Ammon's horn (tissue), 1 donor: ENCODE measurements at places on chromosomes 13 and 19.

DNA sequence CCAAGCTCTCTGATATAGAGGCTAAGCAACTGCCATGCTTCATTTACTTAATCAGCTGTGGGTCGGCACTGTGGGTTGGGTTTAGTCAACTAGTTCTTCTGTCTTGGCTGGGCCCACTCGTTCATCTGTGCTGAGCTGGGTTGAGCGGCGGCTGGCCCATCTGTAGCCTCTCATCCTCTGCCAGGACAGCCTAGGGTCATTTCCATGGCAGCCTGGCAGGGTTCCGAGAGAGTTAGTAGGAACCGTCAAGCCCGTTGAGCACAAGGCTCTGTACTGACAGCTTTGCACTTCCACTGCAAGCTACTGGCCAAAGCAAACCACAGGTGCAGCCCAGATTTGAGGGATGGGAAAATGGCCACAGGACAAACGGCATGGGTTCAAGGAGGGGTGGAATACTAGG, 6.6 kb upstream of the ZNF835 start:
- peak; percentile 75 for DNase-seq

DNA sequence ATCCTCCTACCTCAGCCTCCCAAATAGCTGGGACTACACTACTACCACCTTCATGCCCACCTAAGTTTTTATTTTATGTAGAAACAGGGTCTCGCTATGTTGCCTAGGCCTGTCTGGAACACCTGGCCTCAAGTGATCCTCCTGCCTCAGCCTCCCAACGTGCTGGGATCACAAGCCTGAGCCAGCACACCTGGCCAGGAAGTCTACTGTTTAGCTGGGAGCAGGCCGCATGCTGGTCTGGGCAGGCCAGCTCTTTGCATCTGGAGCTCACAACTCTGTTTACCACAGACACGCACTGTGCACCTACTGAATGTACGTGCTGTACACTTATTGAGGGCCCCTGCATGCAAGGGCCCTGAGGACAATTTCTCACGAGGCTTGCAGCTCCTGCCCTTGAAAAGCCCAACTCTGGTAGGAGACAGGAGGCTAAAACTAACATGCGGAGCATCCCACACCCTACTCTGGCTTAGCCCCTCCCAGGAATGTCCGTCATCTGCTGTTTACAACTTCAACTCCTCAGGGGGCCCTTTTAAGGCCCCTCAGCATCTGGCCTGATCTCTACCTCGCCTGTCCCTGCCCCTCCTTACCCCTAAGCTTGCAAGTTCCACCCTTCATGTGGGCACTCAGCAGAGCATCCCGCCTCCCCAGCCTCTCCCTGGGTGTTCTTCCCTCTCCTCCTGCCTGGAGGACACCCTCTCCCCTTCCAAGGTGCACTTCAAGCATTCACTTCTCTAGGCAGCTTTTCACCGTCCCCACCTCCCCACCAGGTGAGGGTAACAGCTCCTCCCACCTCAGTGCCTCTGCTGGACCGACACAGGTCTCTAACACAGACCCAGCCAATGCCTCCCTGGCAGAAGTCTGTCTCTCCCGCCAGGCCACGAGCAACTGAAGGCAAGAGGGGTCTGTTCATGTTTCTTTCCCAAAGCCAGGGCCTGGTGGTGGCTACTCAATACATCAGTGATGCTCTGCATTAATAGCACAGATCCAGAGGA, 114.2 kb upstream of the UQCRFS1 start:
- DNase-seq, result no peak

- no peak for DNase-seq
Measured at GRCh38 chr13:48775285-48775684, 121.6 kb downstream of the CYSLTR2 start.

GRCh38 chr19:32336259-32337083, 8.9 kb upstream of the ZNF507 start:
- no peak for DNase-seq

- no peak for DNase-seq
Measured at GRCh38 chr13:48252176-48252575, 19.2 kb downstream of the ITM2B start.

GRCh38 chr13:88288326-88288725, 617.2 kb downstream of the SLITRK5 start:
- peak; percentile 7 for DNase-seq

DNA sequence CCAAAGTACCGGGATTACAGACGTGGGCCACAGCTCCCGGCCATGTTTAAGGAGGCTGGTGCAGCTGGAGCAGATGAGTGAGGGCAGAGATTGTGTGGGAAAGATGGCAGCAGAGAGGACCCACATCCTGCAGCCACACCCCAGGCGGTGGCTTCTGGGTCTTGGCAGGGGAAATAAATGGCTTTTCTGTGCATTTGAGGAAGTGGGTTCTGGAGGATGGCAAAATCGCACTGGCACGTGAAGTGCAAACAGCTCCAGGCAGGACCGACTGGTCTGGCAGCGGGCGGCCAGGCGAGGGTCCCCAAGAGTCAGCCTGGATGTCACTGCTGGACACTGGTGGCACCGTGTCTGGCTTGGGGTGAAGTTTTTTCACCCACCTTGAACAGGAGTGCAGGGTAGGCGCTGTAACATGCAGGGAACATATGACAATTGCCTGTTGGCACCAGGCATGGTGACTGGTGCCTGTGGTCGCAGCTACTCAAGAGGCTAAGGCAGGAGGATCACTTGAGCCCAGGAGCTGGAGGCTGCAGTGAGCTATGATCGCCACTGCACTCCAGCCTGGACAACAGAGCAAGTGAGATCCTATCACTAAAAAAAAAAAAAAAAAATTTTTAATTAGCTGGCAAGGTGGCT, 8.4 kb downstream of the B3GNT3 start:
- DNase-seq, result no peak

DNA sequence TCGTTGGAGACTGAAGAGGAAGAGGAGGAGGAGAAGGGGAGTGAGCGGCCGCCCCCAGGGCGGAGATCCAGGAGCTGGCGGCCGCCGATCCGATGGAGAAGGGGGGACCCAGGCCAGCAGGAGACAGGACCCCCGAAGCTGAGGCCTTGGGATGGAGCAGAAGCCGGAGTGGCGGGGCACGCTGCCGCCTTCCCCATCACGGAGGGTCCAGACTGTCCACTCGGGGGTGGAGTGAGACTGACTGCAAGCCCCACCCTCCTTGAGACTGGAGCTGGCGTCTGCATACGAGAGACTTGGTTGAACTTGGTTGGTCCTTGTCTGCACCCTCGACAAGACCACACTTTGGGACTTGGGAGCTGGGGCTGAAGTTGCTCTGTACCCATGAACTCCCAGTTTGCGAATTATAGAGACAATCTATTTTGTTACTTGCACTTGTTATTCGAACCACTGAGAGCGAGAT, 1.8 kb downstream of the GADD45B start:
- DNase-seq, result no peak

DNA sequence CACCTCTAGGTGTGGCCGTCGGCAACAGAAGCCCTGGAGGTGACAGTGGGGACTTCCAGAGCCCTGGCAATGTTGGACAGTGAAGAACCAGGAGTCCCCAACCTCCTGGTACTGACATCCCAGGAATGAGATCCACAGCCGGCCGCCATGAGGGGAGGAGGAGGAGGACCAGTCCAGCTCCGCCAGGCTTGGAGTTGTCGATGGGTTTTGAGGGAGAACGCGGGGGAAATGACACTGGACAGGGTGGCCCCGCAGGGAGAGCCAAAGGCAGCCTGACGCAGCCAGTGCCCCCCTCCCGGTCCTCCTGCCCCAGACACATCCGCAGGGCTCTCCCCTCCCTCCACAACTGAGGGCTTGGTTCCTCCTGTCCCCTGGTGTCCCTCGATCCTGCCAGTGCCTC, 57.9 kb downstream of the SPACA7 start:
- DNase-seq, result no peak

DNA sequence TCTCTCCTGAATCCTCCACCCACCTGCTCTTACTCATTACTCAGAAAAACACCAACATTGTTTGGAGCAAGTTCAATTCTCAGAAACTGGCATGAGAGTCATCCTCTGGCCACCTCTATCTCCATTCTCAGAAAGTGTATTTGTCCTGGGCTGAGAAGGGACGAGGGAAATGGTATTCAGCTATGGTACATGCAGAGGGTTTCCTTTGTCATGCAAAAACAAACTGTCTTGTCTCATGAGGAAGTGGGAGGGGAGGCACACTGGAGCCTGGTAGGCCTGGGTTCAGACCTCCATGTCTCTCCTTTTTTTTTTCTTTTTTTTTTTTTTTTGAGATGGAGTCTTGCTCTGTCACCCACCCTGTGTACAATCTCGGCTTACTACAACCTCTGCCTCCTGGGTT, 31.9 kb upstream of the LILRA2 start:
- no peak for DNase-seq

DNA sequence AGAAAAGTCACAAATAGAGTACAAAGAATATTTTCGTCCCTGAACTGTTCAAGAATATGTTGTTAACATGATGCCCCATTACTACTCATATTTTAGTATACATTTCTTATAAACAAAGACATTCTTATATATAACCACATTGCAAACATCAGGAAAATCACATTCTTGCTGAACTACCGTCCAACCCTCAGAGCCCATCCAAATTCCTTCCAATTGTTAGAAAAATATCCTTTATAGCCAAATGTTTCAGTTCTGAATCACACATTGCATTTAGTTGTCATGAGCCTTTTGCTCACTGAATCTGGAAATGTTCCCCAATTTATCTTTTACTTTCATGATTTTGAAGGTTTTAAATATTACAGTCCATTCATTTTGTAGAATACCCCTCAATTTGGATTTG, 467.8 kb upstream of the ARGLU1 start:
- no peak for DNase-seq

GRCh38 chr19:49465371-49465770, 8.6 kb upstream of the FLT3LG start:
- no peak for DNase-seq

- DNase-seq, result no peak
Measured at GRCh38 chr19:55289117-55289796, 5.5 kb downstream of the BRSK1 start.

DNA sequence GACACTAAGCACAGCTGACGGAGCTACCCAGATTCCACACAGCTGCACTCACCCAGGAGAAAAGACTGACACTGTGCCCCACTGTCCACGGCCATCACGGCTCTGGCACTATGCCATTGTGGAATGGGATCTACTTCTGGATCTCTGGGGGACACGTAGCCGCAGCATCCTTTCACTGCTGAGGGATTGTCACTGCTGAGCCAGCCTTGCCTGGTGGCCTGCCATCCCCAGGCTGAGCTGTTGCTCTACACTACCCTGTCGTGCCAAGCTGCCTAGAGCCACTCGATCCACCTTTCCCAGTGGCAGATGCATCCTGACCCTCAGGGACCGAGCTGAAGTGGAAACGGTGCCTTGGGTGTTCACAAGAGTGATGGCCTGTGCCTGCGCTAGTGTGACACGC, 5.0 kb upstream of the LILRB5 start:
- no peak for DNase-seq

- no peak for DNase-seq
Measured at GRCh38 chr19:54882758-54883157, 8.7 kb downstream of the FCAR start.

DNA sequence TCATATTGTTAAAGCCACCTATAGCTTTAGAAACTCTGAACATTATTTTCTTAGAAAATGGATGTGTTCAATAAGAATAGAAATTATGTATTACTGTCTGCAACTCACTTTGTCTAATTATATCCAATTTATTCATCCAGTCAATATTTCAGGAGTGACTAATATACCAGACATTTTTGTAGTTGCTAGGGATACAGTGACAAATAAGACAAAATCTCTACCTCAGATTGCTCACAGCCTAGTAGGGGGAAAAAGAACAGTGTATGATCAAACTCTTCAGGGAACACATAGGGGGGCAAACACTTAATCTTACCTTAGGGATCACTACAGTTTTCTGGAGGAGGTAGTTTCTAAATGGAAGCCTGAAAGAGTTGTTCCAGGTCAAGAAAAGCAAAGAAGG, 8.6 kb downstream of the BRCA2 start:
- DNase-seq, result no peak

- no peak for DNase-seq
Measured at GRCh38 chr13:59099182-59099974, 1064.3 kb downstream of the DIAPH3 start.

GRCh38 chr13:48255954-48256353, 22.9 kb downstream of the ITM2B start:
- no peak for DNase-seq

GRCh38 chr19:2423915-2424685, 3.3 kb downstream of the TIMM13 start:
- DNase-seq, result no peak

- no peak for DNase-seq
Measured at GRCh38 chr19:45218426-45218825, 26.8 kb downstream of the EXOC3L2 start.

GRCh38 chr19:35935911-35936737, at the start of gene LRFN3:
Gene LRFN3, plus strand, starts transcription at chr19:35936374. Its CDS starts 3,052 bp downstream, at chr19:35939426.
- peak; percentile 83 for DNase-seq

DNA sequence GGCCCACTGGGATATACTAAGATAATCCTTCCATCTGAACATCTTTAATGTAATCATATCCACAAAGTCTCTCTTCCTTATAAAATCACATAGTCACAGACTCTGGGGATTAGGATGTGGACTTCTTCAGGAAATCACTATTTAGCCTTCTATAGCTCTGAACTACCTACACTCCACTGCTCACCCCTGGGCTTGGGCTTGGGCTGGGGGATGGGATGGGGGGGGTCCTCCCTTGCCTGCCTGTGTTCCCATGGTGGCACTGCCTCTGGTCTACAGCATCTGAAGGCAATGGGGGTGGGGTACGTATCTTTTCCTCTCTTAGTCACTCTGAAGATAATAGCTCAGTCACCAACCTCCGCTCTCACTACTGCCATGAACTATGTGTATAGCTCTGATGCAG, 67.8 kb upstream of the SERTM1 start:
- no peak for DNase-seq

GRCh38 chr13:74288361-74288911, 154.2 kb upstream of the KLF12 start:
- peak; percentile 66 for DNase-seq

GRCh38 chr13:93244918-93245280, 18.3 kb downstream of the GPC6 start:
- no peak for DNase-seq

DNA sequence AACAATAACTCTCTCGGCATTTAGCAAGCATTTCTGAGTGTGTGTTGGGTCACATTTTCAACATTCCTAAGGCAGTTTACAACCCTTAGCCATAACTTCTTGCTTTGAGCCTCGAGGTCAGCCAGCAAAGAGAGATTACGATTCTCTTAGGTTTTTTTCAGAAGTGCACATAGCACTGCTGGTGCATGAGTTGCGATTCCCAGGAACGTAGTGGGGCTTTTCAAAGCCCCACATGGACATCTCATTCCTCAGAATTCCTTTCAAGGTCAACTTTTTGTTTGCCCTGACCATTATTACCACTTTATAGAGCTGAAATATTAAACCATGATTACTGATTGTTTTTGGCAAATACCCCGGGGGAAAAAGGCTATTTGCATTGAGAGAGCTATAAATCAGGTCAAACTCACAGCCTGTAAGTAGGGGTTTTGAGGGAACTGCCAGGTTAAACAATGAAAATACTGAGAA, 705.3 kb downstream of the GPC5 start:
- no peak for DNase-seq
